NCI-H2081 treated with DMSO at 0.1 percent for 48 hours (cell line): ENCODE measurements at places on chromosomes 6 and 20.

DNA sequence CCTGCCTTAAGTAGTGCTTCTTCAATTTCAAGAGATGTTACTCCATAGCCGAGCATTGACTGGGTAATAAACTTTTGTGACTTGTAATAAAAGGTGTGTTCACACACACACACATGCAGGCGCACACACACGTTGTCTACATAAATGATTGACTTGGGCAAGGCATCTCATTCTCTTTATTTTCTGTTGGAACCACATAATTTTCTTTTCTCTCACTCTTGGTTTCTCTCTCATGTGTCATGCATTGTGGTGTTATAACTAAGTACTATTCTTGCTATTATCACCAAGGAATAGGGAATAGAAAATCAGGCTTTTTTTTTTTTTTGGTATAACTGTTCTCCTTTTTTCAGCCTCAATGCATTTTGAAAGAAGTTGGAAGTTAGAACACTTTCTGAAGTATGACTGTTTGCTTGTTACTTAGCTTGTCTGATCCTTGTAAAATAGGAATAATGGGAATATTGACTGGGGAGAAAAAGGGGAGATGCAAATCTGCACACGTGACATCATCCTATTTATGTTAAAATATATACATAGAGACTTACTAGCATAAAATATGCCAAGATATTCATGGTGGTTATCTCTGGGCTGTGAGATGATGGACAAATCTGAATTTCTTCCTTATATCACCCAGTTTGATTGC, 26.1 kb upstream of the CD83 start:
- DNase-seq, result no peak

GRCh38 chr6:133040094-133040802, 200.9 kb upstream of the EYA4 start:
- no peak for DNase-seq

DNA sequence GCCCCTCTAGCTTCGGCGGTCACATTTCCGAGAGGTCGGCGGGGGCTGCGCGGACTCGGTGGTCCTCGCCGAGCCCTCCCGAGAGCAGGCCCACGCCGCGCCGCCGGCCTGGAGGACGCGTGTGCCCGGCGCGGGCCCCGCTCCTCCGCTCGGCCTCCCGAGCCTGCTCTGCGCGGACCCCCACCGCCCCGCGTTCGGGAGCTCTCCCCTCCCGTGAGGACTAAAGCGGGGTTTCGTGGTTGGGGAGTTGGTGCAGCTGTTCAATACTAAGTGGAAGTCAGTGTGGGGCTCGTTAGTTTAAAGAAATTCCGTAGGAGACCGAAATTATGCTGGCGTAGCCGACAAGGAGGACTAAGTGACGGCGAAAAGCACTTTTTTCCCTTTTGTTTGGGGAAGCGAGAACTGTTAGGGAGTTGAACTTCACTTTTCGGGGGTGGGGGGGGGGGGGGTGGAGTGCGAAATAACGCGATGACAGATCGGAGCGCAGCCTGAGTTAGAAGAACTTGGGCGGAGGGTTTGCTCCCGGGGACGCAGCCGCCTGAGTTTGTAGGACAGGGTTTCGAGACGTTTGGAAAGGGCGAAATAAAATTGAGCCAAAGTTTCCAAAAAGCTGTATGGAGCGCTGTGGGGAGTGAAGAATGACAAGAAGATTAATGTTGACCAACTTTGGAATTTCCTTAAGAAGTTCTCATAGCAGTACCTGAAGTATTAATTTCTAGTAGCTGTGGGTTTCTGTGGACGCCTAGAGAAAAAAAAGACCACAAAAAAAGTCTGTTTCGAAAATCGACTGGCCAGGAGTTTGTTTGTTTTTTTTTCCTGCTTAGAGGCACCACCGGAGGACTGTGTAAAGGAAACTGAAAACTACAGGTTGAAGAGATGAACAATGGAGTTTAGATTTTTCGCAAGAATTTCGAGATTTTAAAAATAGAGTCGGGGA, 1.4 kb downstream of the QKI start:
- DNase-seq, result no peak

DNA sequence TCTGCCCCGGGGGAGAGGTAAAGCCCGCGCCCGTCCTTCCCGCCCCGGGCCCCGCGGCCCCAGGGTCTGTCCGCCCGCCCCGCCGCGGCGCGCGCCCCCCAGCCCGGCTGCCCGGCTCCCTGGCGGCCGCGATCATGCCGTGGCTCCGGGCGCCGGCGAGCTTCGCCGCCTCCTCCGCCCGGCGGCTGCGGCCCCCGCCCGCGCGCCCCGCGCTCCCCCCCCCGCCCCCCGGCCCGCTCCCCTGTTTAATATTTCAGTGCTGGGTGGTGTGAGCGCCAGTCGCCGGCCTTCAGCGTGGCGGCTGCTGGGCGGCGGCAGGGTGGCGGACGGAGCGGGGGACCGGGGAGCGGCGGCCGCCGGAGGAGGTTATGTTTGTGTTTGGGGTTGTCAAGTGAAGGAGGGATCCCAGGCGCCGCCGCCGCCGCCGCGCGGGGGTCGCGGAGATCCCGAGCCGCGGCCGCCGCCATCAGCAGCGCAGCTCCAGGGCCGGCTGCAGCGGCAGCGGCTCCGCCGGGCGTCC, at the start of gene HIVEP1:
HIVEP1 (plus strand) TSS at position 275 of the 520 bp plus-strand sequence. CDS start 3,317 bp downstream, outside the sequence.
- no peak for DNase-seq

DNA sequence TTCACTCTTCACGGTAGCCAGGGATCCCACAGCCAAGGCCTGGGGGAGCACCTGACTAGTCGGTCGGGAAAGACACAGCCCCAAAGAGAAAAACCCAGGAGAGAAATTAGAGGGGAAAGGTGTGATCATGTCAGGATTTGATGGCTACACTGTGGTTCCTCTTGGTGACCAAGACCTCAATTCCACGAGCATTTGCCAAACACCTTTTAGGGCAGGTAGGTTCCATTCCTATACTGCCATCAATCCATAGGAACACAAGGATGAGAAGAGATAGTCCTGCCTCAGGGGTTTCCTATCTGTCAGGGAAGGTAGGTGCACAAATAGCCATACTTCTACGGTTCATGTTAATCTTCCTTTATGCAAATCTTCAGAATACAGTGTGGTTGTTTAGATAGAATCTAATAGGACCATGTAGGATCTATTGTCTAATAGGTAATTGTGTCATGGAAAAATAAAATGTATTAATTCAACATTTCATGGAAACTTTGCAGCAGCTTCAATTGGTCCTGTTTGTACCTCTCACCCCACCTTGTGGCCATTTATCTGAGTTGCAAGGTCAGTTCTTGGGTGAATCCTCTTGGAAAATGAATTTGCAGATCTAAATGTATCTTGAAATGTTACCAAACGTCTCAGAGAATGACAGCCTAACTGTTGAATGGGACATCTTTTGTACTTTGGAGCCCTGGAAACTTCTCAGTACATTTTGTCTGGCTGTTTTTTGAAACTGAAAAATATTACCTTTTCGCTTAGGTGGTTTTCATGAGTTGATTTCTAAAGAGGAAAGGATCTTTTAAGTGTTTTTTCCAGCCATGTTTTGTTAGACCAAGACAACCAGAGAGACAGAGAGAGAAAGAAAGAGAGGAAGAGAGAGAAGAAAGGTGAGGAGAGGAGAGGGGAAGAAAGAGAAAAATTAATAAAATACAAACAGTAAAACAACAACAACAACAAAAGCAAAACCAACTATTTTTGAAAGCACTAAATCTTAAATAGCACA, 33.7 kb upstream of the IYD start:
- DNase-seq, result no peak

DNA sequence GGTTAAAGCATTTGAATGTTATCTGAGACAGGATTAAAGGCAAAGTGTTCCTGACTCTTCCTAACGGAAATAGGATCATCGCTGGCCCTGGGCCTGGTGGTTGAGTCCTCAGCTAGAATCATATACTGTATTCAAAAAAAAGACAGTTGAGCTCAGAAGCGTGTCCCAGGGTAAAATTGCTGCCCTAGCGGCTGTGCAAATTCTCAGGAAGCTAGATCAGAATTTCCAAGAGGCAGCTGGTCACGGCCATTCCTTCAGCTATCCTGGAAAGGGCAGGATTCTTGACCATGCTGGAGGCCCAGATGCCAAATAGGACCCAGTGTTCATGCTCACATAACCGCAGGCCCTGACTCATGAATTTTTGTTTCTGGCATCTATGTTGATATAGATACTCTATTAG, 67.4 kb downstream of the STMND1 start:
- no peak for DNase-seq

GRCh38 chr6:44925100-44925739, 402.9 kb upstream of the RUNX2 start:
- peak; percentile 89 for DNase-seq

GRCh38 chr6:69791065-69791471, 5.7 kb downstream of the LMBRD1 start:
- no peak for DNase-seq

GRCh38 chr6:145819994-145820393, 5.4 kb upstream of the FBXO30 start:
- DNase-seq, result no peak

DNA sequence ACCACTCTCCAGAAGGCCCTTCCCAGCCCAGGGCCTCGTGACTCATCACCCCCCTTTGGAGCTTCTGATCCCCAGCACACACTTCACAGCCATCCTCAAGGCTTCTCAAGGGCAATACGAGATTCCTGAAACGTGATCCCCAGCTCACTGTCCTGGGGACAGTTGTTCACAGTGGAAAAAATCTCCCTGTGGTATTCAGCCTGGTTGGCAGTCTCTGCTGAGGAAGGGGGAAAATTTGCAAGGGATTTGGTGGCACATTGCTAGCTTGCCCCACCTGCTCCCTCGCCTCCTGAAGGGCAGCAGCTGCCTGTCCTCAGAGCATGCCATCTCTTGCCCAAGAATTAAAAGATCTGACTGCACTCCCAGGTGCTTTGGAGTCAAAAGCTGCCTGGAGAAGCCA, 20.7 kb upstream of the PKHD1 start:
- no peak for DNase-seq

DNA sequence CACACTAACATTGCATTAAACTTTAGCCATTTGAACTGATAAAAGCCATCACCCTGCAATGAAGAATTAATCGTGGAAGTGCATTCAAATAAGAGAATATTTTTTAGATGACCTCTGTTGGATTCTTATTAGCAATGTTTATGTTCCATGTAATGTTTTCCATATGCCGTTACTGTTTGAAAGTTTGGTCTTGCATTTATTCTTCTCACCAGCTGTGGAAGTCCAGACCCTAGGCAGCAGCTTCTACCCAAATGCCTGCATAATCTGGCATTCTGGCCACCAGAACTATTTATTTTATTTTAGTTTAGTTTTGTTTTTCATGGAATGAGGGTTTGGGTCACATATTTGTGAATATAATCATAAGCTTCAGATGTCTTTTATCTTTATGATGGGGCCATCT, 140.4 kb downstream of the SAMD5 start:
- no peak for DNase-seq

- DNase-seq, result no peak
Observed at GRCh38 chr20:62738025-62738881, 29.6 kb downstream of the NTSR1 start.

DNA sequence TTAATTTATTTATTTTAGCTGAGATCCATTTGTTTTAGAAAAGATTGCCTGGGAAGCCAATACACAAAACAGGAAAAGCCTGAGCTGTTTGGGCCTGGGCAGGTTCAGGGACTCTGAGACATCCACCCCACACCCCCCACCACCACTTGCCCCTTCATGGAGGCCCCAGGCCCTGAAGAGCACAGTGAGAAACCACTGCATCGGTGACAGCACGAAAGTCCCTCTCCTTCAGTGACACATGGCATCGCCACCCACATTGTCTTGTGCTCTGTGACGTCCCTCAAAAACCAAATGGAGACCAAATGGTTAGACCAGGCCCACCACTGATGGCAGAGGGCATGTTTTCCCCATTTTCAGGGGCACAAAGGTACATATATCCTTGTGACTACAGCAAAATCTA, 106.4 kb downstream of the SYNDIG1 start:
- no peak for DNase-seq

DNA sequence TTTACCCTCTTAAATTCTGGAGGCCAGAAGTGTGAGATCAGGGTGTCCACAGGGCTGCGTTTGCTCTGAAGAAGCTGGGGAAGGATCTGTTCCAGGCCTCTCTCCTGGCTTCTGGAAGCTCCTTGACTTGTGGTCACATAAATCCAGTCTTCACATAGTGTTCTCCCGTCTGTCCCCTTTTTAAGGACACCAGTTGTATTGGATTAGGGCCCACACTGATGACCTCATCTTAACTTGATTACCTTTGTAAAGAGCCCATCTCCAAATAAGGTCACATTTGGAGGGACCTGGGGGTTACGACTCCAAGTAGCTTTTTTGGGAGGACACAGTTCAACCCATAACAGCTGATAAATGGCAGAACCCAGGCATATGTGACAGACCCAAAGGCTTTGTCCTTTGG, 20.0 kb upstream of the WFDC2 start:
- DNase-seq, result no peak

DNA sequence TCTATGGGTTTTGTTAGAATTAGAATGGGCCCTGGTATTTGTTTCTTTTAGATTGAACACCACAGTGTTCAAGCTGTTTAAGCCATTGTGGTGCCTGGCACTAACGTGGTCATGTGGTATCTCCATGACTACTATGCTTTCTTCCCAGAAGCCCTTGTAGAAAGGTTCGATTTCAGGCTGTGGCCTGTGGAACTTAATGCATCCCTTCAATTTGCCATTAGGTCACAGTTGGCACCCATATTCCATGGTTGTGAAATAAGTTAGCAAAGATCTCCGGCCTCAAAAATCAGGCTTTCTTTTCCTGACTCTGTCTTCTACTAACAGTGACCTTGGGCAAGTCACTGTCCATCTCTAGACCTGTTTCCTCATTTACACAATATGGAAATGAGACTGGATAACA, 31.3 kb upstream of the AAR2 start:
- DNase-seq, result no peak

DNA sequence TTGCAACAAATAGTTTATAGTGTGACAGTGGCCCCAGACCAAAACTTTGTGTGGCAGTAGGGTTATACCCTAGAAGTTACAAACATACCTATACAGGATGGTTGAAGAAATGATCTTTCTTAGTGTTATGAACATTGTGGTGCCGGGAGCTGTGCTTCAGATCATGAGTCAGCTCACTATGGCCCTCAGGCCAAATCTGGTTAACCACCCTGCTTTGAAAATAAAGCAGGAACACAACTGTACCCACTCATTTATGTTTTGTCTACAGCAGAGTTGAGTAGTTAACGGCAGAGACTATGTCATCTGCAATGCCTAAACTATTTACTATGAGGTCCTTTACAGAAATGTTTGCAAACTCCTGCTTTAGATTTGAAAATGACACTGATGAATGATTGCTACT, 24.3 kb downstream of the AKAP7 start:
- DNase-seq, result no peak

DNA sequence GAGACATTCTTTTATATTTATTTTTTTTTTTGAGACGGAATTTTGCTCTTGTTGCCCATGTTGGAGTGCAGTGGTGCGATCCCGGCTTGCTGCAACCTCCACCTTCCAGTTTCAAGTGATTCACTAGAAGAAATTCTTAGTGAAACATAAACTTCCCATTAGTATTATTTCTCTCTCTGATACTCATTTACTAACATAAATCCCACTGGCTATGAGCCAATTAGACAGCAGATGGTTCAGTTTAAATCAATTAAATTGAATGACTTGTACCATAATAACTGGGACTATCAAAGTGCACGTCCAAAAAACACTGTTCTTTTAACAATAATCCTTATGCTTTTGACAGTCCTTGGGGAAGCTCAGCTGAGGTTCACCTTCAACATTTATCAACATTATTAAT, 111.2 kb upstream of the PTCHD4 start:
- DNase-seq, result no peak

GRCh38 chr6:39806278-39806677, 14.1 kb downstream of the DAAM2 start:
- DNase-seq, result no peak

GRCh38 chr6:112640891-112641290, 293.8 kb downstream of the RFPL4B start:
- no peak for DNase-seq

GRCh38 chr6:45495429-45496084, 117.8 kb upstream of the SUPT3H start:
- DNase-seq, result no peak
